ENCODE measurements at places on chromosomes 2 and 18.

- no peak for DNase-seq
Observed at GRCh38 chr2:158094487-158095092, 7.1 kb upstream of the UPP2 start.

DNA sequence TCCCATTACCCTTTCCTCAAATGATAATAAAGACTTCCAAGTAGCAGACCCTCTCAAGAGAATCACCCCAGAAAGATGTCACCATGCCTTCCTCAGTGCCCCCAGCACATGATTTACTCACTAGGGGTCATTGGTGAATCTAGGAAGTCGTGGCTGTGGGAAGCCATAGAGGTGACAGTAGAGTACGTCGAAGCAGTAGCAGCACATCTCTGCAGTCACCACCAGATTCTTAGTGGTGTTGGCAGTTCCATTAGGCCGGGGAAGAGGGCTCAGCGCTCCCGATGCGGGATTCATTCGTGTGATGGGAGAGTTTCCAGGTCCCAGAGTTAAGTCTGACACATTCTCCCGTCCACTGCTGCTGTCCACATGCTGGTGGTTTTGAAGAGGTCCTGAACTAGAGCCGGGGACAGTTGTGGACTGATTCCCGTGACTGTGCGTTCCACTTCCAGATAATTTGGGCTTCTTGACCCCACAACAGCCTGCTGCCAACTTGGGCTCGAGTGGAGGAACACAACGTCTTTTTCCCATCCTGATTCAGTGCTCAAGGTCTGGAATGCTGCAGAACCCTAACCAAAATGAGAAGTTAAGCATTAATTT is 12.0 kb downstream of the AMMECR1L start:
- DNase-seq, result no peak

DNA sequence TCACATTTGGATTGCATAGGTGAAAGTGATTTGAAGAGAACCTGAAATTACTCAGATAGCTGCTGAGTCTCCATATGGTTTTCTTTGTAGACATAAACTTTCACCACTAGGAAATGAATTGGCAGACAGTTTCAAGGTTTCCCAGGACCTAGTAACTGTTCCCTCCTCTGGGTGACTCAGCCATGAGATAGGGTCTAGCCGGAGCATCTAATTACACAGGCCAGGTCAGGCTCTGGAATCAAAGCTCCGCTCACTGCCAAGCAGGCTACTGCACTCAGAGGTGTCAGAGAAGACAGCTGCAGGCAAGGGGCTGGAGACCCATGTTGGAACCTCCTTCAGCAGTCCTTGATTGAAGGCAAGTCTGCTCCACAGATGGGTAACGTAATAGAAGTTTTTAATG is 429.2 kb downstream of the TNS1 start:
- no peak for DNase-seq

- DNase-seq, result no peak
Observed at GRCh38 chr2:219207134-219207883, 727 bp downstream of the ZFAND2B start.

GRCh38 chr2:165897726-165898125 is 55.9 kb downstream of the TTC21B start:
- no peak for DNase-seq

- DNase-seq, result no peak
Observed at GRCh38 chr2:182977463-182977862, 60.8 kb downstream of the NCKAP1 start.

DNA sequence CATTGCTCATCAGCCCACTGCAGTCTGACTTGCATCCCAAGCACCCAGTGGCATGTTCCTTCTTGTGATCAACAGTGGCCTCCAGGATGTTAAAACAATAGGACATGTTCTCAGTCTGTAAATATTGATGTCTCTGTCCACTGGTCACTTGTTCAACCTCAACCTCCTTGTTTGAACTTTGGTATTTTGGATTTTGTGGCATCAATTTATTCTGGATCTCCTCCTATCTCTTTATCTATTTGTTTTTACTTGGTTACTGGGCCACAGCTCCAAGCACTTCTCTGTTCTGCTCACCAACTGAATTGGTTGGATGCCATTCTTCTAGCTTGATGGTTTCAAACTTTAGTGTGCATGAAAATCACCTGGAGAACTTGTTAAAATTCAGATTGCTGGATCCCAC is 1414.8 kb upstream of the CELF4 start:
- no peak for DNase-seq

- DNase-seq, result no peak
Observed at GRCh38 chr2:188028739-188029138, 262.9 kb upstream of the GULP1 start.

GRCh38 chr18:2147476-2148230 is 423.7 kb downstream of the METTL4 start:
- DNase-seq, result no peak

- no peak for DNase-seq
Observed at GRCh38 chr18:66344227-66344626, 259.7 kb downstream of the CDH19 start.
